ENCODE measurements at places on chromosomes 4 and X.

GRCh38 chrX:19563746-19564145, 48.4 kb upstream of the MAP3K15 start:
- no peak for DNase-seq

GRCh38 chrX:49260221-49260985, 4.1 kb downstream of the FOXP3 start:
- DNase-seq, result no peak

- peak; percentile 66 for DNase-seq
These were observed 29.3 kb upstream of the PTPN13 start for GRCh38 chr4:86564795-86565194.

GRCh38 chr4:5878359-5878758, 14.5 kb downstream of the CRMP1 start:
- DNase-seq, result no peak

DNA sequence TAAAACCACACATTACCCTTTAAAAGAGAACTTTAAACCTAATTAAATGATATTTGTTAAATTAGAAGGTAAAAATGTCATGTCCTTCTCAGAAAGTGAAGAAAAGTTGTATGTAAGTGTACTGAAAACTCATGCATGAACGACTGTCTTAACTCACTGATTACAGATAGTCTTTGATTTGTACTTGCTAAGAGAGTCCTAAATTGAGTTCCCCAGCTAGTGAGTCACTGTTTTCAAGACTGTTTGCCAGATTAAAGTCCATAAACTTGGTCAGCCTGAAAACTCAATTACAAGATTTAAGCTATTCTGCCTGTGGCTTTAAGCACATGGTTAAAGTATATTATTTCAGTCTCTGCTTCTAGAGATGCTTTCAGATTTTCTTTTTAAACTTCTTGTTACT, 124.9 kb upstream of the ZCCHC13 start:
- DNase-seq, result no peak

- DNase-seq, result peak; percentile 60
These were observed 25.1 kb downstream of the SETD7 start for GRCh38 chr4:139530833-139531427.

DNA sequence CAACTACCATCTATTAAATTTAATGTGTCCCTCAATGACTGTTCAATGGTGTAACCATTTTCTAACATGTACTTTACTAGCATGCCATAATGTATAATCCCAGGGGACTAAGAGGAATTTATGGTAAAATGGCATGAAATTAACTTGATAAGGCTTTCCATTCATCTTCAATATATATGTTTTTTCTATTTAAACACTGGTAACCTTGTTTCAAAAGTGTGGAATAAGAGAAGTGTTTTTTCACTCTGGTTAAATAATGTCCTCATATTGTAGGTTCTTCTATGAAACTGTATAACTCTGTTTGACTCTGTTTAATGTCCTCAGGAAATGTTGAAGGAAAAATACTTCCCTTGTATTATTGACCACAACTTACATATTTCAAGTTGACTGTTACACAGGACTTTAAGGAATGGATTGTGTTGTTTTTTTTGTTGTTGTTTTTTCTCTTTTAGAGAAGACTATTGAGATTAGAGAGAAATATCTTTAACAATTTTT, 113.8 kb upstream of the ARSJ start:
- DNase-seq, result no peak

DNA sequence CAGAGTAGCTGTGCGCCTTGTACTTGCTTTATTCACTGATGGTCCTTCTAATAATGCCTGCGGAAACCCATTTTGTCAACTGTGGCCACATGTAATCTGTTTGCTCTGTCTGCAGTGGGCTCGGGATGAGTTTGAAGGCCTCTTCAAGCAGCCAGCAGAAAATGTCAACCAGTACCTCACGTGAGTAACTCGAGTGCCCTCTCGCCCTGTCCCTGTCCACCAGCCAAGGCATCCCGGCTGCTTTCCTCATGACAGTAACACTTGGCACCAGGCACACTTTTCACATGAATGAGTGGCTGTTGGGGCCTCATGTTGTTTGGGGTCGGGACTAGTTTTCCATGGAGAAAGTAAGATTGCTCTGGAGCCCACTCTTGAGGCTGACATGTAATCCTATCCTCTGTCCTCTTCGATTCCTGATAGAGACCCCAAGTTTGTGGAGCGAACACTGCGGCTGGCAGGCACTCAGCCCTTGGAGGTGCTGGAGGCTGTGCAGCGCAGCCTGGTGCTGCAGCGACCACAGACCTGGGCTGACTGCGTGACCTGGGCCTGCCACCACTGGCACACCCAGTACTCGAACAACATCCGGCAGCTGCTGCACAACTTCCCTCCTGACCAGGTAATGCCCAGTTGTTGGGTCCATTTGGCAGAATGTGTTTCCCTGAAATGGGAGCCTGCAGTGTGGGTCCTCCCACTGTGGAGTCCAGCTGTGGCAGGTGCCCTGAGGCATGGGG, 8.8 kb upstream of the CDK16 start:
- DNase-seq, result no peak

GRCh38 chrX:111035256-111035655, 60.7 kb upstream of the PAK3 start:
- no peak for DNase-seq

Measured in common myeloid progenitor, CD34-positive (primary cell).